Thyroid gland (tissue), 4 donors: ENCODE measurements at places on chromosomes 7 and 10. TPM values are rescaled to one million over a fixed set of nuclear protein-coding genes. Genes with fewer than 3 reads are reported as not detected.

DNA sequence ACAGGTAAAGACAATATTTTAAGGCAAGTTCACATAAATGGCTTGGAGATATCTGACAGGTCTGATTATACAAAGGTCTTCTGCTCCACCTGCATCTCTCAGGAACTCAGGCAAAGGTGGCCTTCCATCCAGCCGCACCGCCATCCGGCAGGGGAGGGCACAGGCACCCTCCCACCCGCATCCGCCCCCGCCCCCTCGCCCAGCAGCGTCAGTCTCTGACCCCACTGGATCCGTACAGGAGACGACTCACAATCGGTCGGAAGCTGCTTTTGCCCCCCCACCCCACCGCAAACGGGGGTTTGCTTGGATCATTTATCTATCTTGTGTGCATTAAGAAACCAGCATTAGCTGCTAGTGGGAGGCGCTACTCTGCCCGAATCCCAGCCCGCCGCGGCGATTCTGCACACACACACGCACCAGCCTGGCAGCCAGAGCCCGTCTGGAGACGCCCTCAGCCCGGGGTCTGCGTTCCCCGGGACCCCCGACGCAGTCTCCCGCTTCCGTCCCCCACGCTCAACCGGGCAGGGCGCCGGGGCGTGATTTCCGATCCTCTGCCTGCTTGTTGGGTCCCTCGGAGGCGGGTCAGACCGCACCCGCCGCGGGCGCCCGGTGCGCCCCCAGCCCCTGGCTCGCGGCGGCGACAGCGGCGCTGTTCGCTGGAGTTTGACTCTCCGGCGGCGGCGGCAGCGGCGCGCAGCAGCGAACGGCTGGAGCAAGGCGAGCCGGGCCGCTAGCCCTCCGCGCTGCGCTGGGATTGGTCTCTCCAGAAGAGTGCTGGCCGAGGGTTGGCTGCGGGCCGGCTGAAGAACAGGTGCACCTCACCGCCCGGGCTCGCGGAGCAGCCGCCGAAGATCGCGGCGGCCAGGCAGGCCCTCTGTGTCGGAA, 820 bp upstream of the NRG3 start:
- H3K36me3 ChIP-seq: no peaks in the 10 kb centered on the region
- no peak overlapping the region for H3K27ac ChIP-seq
- peak overlapping the region; percentile 24 for H3K4me3 ChIP-seq
- peaks cover 23% of the 10 kb centered on the region for H3K4me1 ChIP-seq
- peak; percentile 87 for DNase-seq

GRCh38 chr10:49448924-49449323, 53.0 kb upstream of the DRGX start:
- no peak overlapping the region for H3K27ac ChIP-seq
- no peaks in the 10 kb centered on the region for H3K4me1 ChIP-seq
- DNase-seq: no peak
- H3K4me3 ChIP-seq: no peak overlapping the region

INA gene
- total RNA-seq: not detected

DNA sequence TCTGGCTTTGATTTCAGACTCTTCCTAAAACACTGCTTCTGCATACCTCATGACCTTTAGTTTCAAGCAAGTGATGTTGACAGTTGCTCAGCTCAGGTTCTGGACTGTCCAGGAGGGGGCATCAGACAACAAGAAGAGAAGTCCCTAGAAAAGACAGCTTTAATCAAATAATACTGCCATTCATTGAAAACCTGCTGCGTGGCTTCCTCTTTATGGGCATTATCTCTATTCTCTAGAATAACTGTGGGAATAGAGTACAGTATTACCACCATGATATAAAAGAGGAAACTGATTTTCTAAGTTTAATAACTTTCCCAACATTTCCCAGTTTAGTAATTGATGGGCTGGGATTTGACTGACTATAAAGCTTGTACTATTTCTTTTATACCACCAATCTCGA, 170.4 kb downstream of the SNX13 start:
- peak; percentile 70 for DNase-seq
- H3K27me3 ChIP-seq: no peaks in the 10 kb centered on the region
- H3K4me1 ChIP-seq: no peaks in the 10 kb centered on the region
- no peak overlapping the region for H3K4me3 ChIP-seq
- no peaks in the 10 kb centered on the region for H3K36me3 ChIP-seq

GRCh38 chr10:132422903-132423825, 26.2 kb downstream of the PWWP2B start:
- no peak overlapping the region for H3K4me3 ChIP-seq
- DNase-seq: no peak
- H3K27ac ChIP-seq: no peak overlapping the region
- H3K36me3 ChIP-seq: no peaks in the 10 kb centered on the region

- H3K36me3 ChIP-seq: peaks cover 80% of the 10 kb centered on the region
- no peaks in the 10 kb centered on the region for H3K27me3 ChIP-seq
- no peak overlapping the region for H3K27ac ChIP-seq
- no peak overlapping the region for H3K4me3 ChIP-seq
- no peak for DNase-seq
- H3K4me1 ChIP-seq: no peaks in the 10 kb centered on the region
Observed at GRCh38 chr10:133295426-133296320, 13.0 kb downstream of the TUBGCP2 start.

- no peaks in the 10 kb centered on the region for H3K27me3 ChIP-seq
- H3K36me3 ChIP-seq: no peaks in the 10 kb centered on the region
- peak; percentile 19 for DNase-seq
- H3K27ac ChIP-seq: no peak overlapping the region
- no peak overlapping the region for H3K4me3 ChIP-seq
Observed at GRCh38 chr7:78489476-78490240, 691.1 kb downstream of the PHTF2 start.

- DNase-seq: peak; percentile 46
- H3K4me3 ChIP-seq: peak overlapping the region; percentile 88
- peaks cover 15% of the 10 kb centered on the region for H3K4me1 ChIP-seq
- H3K36me3 ChIP-seq: no peaks in the 10 kb centered on the region
Observed at GRCh38 chr7:120856621-120857352, 1.2 kb downstream of the TSPAN12 start.
